Forelimb muscle (tissue), 1 donor: ENCODE measurements at places on chromosomes 1 and 21. TPM values are rescaled to one million over a fixed set of nuclear protein-coding genes. Genes with fewer than 3 reads are reported as not detected.
A peak's percentile ranks its signal among the peaks of the same experiment; 100 is the strongest.

The THEM5 gene
- polyA plus RNA-seq: 0.56 TPM

DNA sequence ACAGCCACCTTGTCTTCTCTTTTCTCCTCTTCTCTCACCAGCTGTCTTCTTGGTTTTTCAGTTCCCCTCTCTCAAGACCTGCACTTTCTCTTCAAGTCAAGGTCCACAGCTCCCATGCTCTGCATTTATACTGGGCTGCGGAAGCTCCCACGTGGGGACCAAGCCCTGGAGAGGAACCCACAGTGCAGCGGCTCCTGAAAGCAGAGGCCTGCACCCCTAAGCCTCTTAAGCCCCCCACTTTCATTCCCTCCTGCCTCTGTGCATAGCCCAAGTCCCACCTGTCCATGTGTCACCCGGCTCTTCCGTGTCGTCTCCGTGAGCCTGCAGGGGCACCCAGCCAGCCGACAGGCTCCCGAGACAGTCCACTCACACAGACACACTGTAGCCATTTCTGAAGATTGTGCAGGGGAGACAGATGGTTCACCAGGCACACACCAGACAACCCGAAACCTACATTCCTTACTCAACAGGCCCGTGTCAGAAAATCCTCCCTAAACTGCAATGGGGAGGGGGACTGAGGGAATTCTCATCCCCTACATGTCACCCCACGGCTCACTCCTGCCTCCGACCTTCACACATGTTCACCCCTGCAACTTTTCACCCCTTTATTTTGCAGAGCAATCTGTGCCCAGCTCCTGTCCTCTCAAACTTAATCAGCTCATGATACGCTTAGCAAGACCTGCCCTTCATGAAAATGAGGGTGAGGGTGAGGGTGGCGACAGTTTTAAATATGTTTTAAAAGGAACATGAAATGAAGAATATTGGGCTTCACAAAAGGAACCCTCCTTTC lies 6.3 kb downstream of the MX2 start:
- DNase-seq: no peak

DNA sequence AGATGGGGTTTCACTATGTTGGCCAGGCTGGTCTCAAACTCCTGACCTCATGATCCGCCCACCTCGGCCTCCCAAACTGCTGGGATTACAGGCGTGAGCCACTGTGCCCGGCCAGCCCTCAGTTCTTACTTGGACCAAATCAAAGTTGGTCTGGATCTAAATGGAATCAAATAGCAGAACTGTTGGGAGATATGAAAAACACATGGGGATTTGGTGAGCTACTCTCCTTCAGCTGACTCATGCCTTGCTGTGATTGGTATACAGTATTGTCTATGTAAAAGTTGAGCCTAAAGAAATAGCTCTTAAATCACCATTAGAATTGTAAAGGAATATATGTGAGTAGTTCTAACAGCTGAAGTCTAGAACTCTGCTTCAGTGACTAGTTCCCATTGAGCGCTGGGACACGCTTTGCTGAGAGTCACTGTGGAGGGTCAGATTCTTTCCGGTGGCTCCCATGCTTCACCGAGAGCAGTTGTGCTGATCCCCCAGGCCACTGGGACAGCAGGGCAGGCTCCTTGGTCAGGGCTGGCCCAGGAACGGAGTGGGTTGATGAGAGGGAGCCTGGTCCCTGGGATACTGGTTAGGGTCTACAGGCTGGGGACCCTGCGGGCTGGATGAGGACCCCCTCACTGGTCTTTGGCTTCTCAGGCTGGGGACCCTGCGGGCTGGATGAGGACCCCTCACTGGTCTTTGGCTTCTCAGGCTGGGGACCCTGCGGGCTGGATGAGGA lies 14.0 kb downstream of the PKNOX1 start:
- DNase-seq: no peak

The C1orf167 gene
- 12.1 TPM for polyA plus RNA-seq

DNA sequence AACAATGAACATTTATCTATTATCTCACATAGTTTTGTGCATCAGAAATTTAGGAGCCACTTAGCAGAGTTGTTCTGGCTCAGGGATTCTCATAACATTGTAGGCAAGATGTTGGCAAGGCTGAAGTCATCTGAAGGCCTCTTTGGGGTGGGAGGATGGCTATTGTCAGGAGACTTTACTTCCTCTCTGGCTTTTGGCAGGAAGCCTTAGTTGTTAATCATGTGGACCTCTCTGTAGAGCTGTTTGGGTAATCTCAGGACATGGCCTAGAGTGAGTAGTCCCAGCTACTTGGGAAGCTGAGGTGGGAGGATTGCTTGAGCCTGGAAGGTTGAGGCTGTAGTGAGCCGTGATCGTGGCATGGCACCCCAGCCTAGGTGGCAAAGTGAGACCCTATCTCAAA lies 40.2 kb downstream of the RASAL2 start:
- no peak for DNase-seq

DNA sequence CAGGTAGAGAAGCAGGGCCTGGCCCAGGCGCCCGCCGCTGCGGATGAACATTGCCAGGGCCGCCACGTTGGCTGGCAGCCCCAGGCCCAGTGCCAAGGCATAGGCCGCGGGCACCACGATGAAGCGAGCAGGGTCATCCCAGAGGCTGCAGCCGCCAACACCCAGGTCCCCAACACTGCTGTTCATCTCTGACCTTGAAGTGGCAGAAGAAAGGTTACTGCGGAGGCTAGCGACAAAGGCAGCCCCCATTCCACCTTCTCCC lies 8.0 kb downstream of the TMEM35B start:
- DNase-seq: no peak

The CHI3L1 gene
- polyA plus RNA-seq: 1.1 TPM

GRCh38 chr1:104932030-104932915 lies 1182.6 kb downstream of the AMY1C start:
- no peak for DNase-seq

The PMVK gene
- 26.8 TPM for polyA plus RNA-seq

DNA sequence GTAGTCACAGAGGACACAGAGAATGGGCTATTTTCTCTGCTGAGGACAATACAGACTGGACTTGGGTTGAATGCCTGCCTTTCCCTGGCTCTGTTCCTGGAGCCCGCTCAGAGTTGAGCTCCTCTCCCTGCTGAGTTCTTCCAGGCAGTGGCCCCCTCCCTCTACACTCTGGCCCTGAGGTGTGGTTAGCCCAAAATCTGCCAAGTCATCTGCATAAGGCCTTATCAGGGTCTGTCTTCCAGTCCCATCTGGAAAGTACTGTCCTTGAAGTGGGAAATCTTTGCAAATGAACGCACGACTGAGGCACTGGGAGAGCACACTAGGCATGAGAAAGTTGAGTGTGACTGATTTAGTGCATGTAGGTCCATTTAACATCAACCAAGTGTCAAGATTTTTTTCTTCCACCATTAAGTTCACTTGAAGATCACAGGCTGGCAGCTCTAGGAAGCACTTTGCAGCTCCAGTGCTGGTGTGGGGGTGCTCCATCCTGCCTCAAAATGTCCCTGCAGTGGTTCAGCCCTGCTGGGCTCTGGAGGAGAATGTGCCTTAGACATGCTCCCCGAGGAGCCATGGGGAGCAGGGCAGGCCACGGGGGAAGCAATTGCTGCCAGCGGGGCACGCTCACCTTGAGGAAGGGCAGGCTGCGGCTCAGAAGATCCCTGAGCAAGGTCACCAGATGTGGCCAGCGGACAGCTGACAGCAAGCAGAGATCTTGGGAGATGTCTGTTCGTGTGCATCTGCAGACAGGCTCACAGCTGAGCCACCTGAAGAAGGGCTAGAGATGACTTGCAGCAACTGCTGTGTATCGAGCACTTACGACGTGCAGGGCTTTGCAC lies 41.5 kb downstream of the IER5 start:
- no peak for DNase-seq

GRCh38 chr1:75092141-75092540 lies 42.0 kb upstream of the LHX8 start:
- no peak for DNase-seq

DNA sequence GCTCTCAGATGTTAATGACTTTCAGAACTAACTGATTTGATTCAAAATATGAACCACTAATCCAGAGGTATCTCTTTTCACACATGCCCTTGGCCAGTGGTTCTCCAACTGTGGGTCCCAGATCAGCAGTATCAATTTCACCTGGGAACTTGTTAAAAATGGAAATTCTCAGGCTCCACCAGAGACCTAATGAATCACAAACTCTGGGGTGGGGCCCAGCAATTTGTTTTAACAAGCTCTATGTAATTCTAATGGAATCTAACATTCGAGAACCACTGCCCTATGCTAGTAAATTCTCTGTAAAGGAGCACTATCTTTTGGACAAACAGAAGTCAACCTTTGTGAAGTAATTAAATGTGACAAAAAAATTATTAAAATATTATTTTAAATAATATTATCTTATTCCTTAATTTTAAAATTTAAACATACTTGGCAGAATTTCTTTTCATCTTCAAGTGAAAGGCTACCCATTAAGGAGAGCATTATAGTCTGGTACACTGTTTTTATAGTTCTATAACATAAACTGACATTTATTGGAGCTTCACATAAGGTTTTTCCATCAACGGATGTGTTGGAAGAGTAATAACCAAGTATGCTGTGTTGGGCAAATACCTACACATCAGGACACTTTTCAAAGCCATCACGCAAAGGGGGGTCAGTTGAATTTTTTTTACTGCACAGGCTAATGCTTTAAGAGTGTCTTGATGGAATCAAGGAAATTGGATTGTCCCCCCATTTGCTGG lies 130.4 kb downstream of the LHX4 start:
- no peak for DNase-seq

DNA sequence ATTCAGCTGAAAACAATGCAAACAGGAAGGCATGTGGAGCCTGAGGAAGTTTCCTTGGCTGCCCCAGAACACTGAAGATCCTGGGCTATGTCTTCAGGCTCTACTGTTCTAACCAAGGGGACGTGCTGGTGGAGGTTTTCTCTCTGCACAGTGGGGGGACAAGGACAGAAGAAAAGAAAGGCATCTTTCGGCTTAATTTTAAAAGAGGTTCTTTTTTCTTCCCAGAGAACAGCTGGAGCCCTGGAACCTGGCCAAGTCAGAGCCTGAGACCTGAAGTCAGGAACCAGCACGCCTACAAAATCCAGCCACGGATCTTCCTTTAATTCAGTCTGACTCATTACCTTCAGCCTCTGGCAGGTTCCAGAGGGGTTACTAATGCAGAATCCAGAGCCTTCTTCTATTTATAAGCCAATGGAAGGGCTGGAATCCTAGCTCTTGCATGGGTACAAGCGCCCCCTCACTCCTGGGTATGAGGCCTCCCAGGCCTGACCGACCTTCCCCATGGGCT lies 19.8 kb downstream of the CTNNBIP1 start:
- DNase-seq: no peak

DNA sequence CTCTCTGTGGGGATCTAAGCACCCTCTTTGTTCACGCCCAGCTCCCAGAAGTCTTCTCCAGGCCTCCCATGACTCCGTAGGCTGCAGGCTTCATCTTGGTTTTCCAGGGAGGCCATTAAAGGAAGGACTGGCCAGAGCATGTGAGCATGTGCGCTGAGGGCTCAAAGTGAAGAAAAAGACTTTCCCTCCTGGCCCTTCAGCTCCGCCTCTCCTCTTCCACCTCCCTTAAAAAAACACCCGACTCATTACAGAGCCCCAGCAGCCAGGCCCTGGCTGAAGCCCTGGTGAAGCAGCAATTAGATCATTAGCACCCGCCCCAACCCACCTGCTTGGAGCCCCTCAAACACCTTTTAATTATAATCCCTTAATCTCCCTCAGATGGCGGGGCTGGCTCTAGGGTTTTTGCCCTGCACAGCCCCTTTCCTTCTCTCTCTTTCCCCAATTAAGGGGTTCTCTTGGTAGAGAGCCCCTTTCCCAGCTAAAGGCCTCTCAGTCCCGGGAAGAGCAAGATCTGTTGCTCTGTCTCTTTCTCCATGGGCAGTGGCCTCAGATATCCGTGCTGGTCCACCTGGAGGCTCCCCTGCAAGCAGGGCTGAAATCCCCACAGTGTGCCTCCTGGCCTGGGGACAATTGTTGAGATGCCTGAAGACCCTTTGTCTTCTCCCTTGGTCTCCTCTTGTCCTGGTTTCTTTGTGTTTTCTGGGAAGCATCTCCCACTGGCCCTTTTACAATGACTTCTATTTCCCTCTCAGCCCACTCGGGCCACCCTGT lies 30.5 kb downstream of the RHBG start:
- no peak for DNase-seq

The CSF3R gene
- 3.4 TPM for polyA plus RNA-seq

The LGALS8 gene
- polyA plus RNA-seq: 26.8 TPM

GRCh38 chr21:34537838-34538237 lies 25.8 kb upstream of the KCNE1 start:
- no peak for DNase-seq

The DDR2 gene
- polyA plus RNA-seq: 37.6 TPM

DNA sequence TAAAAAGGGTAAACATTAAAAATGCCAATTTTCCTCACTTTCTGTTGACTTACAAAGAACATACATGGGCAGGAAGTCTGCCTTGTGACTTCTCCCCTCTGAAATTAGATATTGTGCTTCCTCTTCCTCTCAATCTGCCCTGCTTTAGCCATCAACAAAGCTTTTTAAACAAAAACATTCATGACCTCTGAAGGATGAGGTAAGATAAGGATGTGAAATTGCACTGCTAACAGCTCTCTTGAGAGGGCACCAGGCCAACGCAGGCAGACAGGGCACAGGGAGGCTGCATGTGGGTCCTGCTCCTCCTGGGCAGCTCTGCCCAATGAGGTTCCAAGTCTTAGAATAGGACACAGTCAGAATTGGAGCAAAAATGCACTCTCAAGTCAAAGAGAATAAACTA lies 62.1 kb downstream of the DEGS1 start:
- peak; percentile 46 for DNase-seq

DNA sequence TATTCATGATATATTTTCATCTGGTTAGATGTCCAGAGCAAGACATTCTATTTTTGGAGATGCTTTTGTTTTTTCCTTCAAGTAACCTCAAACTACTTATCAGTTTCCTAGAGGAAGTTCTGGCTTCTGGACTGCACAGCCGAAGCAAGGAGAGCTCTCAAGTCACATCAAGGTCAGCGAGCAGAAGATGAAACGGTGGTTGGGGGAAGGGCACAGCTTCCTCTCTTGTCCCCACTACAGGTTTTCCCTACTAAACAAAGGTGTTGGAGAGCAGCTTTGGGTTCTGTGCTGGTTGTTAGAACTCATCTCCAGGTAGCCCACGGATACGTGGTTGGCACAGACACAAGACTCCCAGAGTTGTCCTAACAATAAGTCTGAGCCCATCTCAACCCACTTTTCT lies 5.1 kb upstream of the PLEKHO1 start:
- DNase-seq: no peak

The BSND gene
- 0.04 TPM for polyA plus RNA-seq

DNA sequence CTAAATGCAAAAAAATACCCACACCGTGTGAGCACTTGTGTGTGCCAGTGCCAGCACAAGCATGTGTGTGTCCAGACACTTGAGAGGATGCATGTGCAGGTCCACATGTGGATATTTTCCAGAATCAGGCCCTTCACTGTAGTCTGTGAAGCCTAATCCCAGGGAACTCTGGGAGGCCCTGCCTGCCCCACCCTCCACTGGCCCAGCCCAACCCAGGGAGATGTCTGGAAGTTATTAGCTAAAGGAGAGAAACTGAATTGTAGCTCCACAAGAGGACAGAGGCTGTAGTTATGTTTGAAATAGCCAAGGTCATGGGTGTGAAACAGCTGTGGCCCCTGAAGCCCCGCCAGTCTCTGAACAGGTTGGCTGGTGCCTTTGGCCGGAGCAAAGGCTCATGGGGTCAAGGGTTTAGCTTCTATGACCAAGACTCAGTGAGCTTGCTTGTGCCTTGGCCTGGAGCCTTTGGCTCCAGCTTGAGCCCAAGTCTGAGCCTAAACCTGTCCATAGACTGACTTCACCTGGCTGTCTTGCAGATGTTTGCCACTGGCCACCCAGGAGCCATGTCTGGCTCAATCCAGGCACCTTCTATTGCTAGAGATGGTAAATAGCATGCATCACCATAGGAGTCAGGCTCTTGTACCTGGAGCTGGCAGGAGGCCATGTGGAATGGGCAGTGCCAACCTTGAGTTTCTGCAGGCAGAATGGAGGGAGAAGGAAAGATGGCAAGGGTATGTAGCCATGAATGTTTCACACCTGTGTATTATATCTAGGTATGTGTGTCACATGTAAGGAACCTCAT lies 69.9 kb downstream of the TMEM53 start:
- DNase-seq: no peak
